ENCODE measurements at places on chromosomes 12 and 14. TPM values are rescaled to one million over a fixed set of nuclear protein-coding genes. Genes with fewer than 3 reads are reported as not detected.

Gene SIX1
- 0.41 TPM for total RNA-seq

Gene PLEK2
- 1.6 TPM for total RNA-seq

Gene CLMN
- 9.5 TPM for total RNA-seq

Gene PTPN6
- 68.0 TPM for total RNA-seq

Gene SERPINA4
- total RNA-seq = not detected

Gene TSPAN11
- total RNA-seq = 0.27 TPM

DNA sequence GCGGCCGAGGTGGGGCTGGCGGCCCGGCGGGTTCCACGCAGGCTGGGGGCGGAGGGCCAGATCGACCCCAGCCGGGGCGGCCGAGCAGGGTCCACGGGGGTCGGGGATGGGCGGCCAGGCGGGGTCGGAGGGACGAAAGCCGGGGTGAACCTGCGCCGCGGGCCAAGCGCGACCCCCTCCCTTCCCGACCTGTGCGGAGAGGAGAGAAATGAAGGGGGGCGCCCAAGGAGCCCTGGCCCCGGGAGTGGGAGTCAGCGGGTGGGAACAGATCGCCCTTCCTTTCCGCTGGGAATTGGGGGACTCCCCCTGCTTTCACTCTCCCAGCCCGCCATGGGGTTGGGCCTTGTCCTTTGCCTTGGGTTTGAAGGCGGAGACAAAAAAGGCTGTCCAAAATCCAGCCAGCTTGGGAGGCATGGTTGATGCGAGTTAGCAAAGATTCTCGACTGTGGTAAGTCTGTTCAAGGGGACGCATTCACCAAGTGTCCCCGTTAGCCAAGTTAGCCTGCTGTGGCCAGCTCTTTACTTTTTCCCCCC lies 559 bp upstream of the CKAP4 start:
- no peaks in the 10 kb centered on the region for H3K27me3 ChIP-seq
- H3K4me1 ChIP-seq = no peaks in the 10 kb centered on the region
- peak overlapping the region; percentile 90 for H3K4me3 ChIP-seq
- H3K36me3 ChIP-seq = peaks cover 12% of the 10 kb centered on the region
- H3K27ac ChIP-seq = peak overlapping the region; percentile 79
- DNase-seq = peak; percentile 86

DNA sequence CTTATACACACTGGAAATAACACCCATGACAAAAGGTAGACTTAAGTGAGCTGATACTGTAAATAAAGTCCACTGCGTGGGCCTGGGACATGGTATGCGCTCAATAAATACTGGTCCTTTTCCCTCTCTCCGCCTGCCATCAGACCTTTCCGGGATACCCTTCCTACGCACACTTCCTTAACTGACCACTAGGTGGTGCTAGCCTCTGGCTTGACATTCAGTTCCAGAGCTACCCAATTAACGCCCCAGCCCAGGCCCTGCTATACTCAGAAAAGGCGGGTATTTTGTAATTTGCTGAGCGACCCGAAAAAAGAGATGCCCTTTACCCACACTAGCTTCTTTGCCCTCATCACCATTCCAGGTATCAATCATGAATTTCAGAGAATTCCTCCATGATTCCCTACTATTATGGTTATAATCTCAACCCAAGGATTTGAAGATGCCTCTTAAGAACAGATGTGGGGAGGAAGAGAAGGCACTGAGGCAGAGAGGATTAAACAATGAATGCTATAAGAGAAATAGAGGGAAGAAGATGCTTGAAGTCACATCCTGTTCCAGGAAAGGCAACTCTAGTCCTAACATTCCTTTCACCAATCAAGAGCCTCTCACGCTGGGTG lies 3.9 kb upstream of the LRP1 start:
- H3K4me3 ChIP-seq = no peak overlapping the region
- H3K27ac ChIP-seq = no peak overlapping the region
- H3K36me3 ChIP-seq = no peaks in the 10 kb centered on the region
- peak; percentile 96 for DNase-seq
- no peaks in the 10 kb centered on the region for H3K27me3 ChIP-seq

- no peaks in the 10 kb centered on the region for H3K36me3 ChIP-seq
- no peaks in the 10 kb centered on the region for H3K4me1 ChIP-seq
- H3K4me3 ChIP-seq = no peak overlapping the region
These were observed 184.8 kb downstream of the ZFP36L1 start for GRCh38 chr14:68607867-68608573.

DNA sequence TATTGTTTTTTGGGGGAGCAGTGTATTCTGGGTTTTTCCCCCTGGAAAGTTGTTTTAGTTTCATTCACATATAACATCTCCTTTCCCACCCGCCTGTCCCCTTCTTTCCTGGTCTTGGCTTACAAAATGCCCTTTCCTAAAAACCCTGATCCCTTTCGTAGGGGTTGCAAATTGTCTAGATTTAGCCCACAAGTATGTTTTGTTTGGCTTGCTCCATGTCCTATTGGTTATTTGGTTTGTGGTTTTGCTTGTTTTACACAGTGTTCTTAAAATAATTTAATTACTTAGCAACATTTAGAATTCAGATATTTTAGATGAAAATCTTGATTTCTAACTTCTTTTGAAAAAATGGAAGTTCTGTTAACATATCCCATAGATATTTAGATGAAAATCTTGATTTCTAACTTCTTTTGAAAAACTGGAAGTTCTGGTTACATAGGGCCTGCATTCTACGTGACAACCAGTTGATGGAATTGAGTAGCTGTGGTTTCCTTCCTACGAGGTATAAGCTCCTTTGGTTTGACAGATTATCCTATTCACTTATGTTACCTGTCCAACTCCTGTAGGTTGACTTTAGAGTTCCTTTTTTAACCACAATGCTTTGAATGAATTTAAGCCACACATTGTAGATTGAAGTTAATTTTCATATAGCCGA lies 89.2 kb upstream of the TMEM263 start:
- no peak for DNase-seq
- H3K4me3 ChIP-seq = no peak overlapping the region

GRCh38 chr14:64501411-64502171 lies 2.0 kb downstream of the ZBTB25 start:
- no peaks in the 10 kb centered on the region for H3K27me3 ChIP-seq
- peaks cover 12% of the 10 kb centered on the region for H3K4me1 ChIP-seq
- peak overlapping the region; percentile 93 for H3K4me3 ChIP-seq
- H3K27ac ChIP-seq = no peak overlapping the region
- peaks cover 3% of the 10 kb centered on the region for H3K36me3 ChIP-seq

DNA sequence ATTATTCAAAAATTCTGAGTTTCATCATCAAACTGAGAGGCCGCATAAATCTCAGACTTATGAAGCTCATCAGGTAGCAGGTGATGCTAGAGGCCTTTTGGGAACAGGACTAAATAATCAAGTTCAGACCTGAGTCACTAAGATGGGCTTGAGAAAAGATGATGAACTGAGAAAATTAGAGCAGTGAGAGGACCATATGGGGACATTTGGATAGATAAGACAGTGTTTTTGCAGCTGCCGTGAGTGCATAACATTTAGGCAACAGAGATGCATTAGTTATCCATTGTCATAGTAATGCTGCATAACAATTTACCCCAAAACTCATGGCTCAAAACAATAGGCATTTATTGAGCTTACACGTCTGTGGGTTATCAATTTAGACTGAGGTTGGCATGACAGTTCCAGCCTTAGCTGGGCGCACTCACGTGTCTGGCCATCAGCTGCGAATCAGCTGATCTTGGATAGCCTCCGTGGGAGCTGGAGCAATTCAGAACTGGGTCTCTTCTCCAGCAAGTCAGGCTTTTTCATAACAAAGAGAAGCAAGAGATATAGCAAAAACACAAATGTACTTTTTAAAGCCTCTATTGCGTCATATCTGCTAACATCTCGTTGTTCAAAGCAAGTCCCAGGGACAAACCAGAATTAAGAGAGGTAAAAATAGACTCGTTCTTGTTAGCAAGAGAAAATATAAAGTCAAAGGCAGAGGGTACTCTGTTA lies 72.8 kb downstream of the CAPZA3 start:
- no peak overlapping the region for H3K27ac ChIP-seq
- H3K4me3 ChIP-seq = no peak overlapping the region
- DNase-seq = no peak
- peaks cover 3% of the 10 kb centered on the region for H3K4me1 ChIP-seq

GRCh38 chr12:16359512-16360491 lies 12.4 kb downstream of the MGST1 start:
- no peak overlapping the region for H3K4me3 ChIP-seq
- no peaks in the 10 kb centered on the region for H3K4me1 ChIP-seq

- H3K27ac ChIP-seq = no peak overlapping the region
- no peaks in the 10 kb centered on the region for H3K36me3 ChIP-seq
- DNase-seq = no peak
- H3K27me3 ChIP-seq = peaks cover 30% of the 10 kb centered on the region
- no peak overlapping the region for H3K4me3 ChIP-seq
These were observed 111.9 kb downstream of the CCDC60 start for GRCh38 chr12:119446459-119446858.

DNA sequence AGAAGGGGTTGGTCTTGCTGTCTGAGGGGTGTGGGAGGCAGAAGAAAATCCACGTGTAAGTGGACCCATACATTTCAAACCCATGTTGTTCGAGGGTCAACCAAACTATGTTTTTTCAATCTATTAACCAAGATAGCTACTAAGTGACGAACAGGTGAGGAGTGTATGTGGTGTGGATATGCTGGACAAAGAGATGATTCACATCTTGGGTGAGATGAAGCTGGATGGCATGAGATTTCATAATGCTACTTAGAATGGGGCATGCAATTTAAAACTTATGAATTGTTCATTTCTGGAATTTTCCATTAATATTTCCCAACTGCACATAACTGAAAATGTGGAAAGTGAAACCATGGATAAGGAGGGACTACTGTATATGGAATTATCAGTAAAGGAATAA lies 17.9 kb upstream of the KTN1 start:
- DNase-seq = no peak
- no peaks in the 10 kb centered on the region for H3K27me3 ChIP-seq
- no peaks in the 10 kb centered on the region for H3K4me1 ChIP-seq
- no peak overlapping the region for H3K4me3 ChIP-seq

DNA sequence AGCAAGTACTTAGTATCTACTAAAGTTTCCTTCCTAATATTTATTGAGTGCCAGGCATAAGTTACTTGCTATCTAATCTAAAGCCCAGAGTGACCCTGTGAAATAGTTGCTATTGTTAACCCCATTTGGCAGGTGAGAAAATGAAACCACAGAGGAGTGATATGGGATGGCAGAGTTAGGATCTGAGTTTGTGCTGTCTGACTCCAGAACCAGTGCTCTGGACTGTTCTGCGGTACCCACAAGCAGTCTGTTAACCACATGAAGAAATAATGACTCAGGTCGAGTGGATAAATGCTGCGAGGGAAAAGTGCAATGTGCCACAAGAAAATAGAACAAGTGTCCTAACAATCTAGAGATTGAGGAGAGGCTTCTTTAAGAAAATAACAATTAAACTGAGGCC lies 60.7 kb upstream of the GZMB start:
- peak overlapping the region; percentile 76 for H3K27ac ChIP-seq
- H3K4me1 ChIP-seq = peaks cover 3% of the 10 kb centered on the region
- H3K4me3 ChIP-seq = no peak overlapping the region
- peak; percentile 35 for DNase-seq
- no peaks in the 10 kb centered on the region for H3K36me3 ChIP-seq

DNA sequence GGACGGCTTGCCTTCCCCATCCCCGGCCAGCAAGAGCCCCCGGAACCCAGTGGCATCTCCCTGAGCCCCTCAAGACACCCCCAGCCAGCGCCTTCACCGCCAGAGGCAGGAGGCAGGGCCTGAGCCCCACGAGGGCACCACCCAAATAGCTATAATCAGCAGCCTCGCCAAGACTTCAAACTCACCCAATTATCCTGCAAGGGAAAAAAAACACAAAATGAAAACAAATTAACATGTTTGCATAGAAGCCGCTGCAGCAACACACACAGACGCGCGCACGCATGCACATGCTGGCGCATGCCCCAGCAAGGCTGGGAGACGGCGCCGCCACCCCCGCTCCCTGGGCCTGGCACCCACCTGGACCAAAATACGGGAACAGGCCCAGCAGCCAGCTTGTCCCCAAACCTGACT lies 15.8 kb downstream of the FAM222A start:
- H3K27ac ChIP-seq = no peak overlapping the region
- H3K4me3 ChIP-seq = no peak overlapping the region
- no peaks in the 10 kb centered on the region for H3K27me3 ChIP-seq
